ENCODE measurements at places on chromosomes 1 and 21.

DNA sequence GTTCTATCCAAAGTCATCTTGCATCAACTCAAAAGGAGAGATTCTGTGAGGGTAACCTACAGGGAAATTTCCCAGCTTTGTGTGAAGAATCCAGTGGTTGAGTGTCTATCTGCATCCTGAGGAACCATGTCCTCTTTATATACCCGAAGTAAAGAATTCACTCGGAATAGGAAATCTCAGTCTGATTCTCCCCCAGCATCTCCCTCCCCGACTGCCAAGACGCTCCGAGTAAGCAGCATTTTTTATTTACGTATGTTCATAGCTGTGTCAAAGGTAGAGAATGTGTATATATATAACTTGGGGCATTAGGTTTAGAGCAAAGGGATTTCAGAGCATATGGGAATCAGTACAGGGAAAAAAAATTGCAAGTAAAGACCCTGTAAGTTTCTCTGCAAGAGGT, 170.2 kb downstream of the SYT2 start:
- DNase-seq: no peak

- no peak for DNase-seq
These were observed 2.4 kb downstream of the RPS6KC1 start for GRCh38 chr1:213053455-213053854.

- no peak for DNase-seq
These were observed 29.1 kb upstream of the PARP1 start for GRCh38 chr1:226436855-226437491.

DNA sequence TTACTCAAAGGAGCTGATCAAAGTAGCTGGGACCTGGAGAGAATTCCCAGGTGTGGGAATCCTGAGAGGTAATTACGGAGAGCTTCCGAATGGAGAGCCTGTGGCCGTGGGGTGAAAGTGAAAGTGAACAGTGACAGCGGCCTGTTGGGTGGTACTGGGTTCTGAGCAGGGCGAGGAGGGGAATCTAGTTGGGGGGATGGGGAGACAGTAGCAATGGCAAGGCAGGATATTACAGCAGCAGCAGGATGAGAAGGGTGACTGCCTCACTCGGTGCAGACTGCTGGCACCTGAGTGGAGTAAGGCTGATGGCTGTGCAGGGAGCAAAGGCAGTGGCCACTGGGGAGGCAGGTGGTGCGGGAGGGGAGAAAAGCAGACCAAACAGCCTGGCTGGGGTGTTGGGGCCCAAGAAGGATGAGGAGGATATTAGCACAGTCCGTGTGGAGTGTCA, 70.3 kb upstream of the PRDX6 start:
- no peak for DNase-seq

GRCh38 chr1:63980740-63981407, 207.1 kb downstream of the ROR1 start:
- no peak for DNase-seq

DNA sequence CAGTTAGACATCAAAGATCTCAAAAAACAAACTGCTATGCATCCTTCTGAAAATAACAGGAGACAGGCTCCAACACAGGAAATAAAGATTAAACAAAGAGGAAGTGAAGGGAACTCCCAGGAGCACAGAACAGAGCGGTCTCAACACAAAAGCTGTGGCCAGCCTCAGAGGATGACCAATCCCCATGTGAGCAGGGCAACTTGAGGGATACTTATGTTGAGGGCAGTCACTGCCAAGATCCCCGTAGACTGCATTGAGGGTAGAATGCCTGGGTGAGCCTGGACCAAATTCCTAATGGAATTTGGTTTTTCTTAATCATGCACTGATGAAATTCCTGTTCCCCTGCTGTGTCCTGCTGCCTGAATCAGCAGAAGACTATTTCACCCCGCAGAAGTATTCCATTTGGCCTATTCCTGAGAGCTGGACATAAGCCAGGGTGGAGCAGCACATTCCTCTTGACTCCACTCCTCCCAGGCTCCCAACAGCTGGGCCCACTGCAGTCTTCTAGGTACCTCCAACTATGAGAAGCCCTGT, 49.0 kb downstream of the JAK1 start:
- no peak for DNase-seq

DNA sequence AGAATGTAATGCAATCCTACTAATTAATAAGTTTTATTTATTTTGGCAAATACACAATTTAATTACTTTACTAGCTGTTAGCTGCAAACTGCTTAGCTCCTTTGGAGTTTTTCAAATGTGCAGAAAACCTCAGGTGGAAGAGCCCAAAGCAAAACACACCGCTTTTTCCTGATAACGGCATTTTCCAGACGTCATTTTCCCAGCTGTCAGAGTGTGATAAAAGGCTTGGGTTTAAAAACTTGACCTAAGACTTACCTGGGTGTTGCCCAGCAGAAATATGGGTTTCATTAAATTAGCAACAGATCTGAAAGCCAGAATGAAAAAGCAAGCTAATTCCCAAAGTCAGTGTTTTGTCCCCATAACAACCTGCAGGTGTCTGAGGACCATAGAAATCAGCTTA, 204.0 kb upstream of the HMCN1 start:
- DNase-seq: no peak

DNA sequence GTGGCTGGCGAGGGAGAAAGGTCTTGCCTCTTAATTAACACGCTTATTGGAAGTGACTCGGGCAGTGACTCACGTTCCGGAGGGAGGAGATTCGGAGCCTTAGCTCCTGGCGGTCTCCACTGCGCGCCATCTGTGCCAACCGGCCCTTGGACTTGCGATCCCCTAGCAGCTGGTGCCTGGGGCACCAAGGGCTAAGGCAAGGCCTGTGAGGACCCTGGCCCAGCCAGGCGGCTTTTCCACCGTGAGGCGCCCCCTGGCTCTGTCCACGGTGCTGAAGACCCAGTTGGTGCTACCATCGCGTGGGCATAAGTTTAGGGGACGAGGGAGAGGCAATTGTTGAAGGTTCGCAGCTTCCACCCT, 1.3 kb upstream of the SYT6 start:
- peak; percentile 82 for DNase-seq

- no peak for DNase-seq
These were observed 4.7 kb downstream of the PGBD5 start for GRCh38 chr1:230421481-230421880.

- no peak for DNase-seq
These were observed 258.9 kb upstream of the PROX1 start for GRCh38 chr1:213728593-213729536.

- no peak for DNase-seq
These were observed 4.4 kb downstream of the CLCA4 start for GRCh38 chr1:86551305-86551704.

GRCh38 chr1:205069371-205070125, 14.7 kb downstream of the TMEM81 start:
- peak; percentile 39 for DNase-seq

DNA sequence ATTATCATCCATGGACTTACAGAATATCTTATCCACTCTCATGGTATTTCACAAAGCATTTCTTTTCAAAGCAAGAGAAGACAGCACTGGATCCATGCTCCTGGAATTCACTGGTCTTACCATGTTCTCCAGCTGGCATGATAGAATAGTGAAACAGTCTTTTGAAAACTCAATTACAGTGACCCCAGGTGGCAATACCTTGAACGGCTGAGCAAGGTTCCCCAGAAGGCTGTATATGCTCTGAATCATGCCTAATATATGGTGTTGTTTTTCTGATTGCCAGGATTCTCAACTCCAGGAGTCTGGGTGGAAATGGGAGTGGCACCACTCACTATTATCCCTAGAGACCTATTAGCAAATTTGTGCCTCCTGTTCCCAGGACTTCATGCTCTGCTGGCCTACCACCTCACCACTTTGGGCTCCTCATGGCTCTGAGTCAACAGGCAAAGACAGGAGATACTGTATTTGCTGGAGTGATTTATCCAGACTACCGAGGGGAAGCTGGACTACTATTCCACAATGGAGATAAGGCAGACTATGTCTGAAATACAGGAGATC, 87.6 kb downstream of the CATSPERE start:
- no peak for DNase-seq

- DNase-seq: no peak
These were observed 161.7 kb downstream of the PBX1 start for GRCh38 chr1:164720440-164721227.

- DNase-seq: no peak
These were observed 93.5 kb downstream of the TTLL7 start for GRCh38 chr1:83905315-83905907.

- DNase-seq: no peak
These were observed 105.0 kb downstream of the KIAA0319L start for GRCh38 chr1:35452106-35452774.

DNA sequence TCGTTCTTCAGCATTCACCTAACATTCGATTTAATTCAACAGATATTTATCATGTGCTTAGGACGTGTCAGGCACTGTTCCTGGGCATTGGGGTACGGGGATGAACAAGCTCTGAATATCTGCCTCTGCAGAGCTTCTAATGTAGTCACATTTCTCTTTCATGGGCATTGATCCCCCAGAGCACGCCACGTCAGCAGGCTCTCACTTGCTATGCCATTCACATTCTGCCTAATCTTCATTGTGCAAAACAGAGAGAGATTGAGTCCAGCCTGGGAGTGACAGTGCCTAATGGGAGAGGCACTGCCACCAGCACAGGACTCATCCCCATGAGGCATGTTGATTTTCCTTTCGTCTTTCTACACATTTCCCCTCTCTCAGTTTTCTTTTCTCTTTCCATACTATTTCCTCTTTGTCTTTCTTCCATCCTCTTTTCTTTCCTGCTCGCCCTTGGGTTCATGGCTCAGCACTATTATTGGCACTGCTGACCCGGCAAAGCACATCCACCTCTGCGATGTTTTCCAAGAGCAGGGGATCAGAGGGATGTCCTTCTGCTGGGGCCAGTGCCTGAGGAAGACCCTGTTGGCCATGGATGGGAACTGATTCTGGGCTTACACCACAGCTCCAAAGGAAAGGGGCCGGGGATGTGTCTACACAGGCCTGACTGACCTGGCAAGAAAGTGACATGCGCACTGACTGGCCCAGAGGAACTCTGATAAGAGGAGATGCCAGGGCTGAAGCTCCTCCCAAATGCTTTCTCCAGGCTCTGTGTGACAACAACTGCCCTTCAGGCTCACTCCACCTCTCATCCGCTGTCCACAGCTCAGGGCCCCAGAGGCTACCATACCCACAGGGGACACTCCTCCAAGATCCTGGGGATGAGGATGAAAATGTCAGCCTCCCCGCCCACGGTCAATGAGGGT, 195.9 kb downstream of the TOMM20 start:
- DNase-seq: peak; percentile 36

DNA sequence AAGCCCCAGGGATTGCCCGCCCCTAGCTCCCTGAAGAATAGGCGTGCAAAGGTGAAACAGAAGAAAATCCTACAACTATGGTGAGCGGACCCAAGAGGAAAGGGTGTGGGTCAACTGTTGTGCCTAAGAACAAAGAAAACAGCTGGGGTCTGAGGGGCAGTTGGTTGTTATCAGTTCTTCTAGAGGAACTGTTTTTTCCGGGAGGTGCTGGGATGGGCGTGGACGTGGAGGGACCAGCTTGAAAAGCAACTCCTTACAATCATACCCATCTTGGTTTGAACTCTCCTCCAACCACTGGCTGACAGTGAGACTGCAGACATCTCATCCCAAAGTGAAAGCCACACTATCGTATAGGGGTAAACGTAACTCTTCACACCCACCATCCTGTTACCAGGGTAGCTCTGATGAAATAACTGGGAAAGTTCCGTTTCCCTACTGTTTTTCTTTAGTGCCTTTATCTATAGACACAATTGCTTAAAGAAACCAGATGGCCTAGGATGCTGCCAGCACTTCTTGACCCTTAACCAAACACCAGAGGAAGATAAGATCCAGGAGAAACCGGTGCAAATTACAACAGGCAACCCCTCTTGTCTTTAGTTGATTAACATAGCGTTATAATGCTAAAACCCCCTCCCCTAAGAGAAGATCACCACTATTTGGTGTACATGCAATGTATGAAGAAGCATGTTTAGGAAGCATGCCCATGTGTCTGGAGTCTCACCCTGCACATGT, 25.6 kb upstream of the FAM89A start:
- no peak for DNase-seq

DNA sequence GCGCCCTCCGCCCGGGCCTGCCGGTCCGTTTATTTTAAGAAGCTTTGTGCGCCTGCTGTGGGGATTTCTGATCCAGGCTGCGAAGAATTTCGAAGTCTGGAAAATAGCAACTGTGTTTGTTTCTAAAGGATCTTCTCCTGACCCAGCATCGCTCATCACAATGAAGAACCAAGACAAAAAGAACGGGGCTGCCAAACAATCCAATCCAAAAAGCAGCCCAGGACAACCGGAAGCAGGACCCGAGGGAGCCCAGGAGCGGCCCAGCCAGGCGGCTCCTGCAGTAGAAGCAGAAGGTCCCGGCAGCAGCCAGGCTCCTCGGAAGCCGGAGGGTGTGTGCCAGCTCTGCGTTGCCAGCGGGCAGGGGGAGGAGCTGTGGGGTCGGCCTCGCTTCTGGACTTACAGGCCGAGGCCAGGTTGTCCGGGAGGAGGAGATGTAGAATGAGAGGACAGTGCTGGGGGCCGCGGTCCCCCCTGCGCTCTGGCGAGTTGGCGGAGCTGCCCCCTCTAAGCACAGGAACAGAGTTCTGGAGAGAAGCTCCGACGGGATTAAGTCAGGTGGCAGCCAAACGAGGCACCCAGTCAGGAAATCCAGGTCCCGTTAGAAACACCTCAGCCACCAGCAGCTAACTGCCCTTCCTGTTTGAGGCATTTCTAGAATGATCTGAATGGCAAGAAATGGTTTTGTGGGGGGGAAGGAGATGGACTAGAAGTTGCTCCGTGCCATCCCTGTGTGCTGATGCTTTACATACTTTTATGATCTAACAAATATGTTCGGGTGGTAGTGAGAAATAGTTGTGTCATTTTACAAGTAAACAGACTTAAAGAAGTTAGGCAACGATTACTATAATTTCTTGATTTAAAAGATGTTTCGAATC, 948 bp downstream of the TXLNA start:
- DNase-seq: peak; percentile 70

GRCh38 chr1:111720274-111720976, 18.8 kb downstream of the INKA2 start:
- no peak for DNase-seq

- DNase-seq: no peak
These were observed 15.7 kb upstream of the ARHGEF16 start for GRCh38 chr1:3438661-3439180.

DNA sequence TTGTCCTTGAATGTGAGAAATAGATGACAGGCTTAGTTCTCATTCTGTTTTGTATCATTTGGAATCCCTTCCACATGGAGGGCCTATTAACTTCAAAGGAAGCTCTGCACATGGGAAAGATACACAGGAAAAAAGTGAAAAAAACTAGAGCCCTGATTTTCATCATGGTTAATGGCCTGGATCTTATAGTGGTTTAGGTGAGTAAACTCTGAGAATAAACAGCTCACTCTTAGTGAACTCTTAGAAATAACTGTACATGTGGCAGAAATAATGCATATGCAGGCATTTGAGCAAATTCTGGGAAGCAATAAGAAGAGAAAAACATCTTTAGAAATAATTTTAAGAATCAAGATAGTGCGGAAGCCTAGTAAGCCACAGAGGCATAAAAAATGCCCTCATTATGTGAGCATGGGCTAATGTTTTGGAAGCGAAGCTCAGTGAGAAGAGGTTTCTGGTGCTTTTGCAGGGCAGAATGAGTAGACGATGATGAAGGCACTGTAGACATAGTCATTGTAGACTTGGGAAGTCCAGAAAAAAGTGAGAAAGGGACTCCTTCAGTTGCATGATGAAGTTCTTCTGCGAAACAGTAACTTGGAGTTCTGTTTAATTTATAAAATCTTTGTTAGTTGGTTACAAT, 279.9 kb downstream of the DNM3 start:
- DNase-seq: no peak

GRCh38 chr1:234586892-234587485, 23.0 kb downstream of the IRF2BP2 start:
- no peak for DNase-seq

All from ecto neural progenitor cell (in vitro differentiated cells).